ENCODE measurements at places on chromosomes 7 and 10. TPM values are rescaled to one million over a fixed set of nuclear protein-coding genes. Genes with fewer than 3 reads are reported as not detected.

Gene CTTNBP2
- not detected for total RNA-seq

Gene AVPI1
- 1.5 TPM for total RNA-seq

Gene TUBAL3
- total RNA-seq: not detected

Gene KCP
- total RNA-seq: not detected

Gene BTBD16
- total RNA-seq: not detected

Gene OPALIN
- total RNA-seq: not detected

Gene SH2B2
- total RNA-seq: 1.4 TPM

Gene GCK
- 3.3 TPM for total RNA-seq

Gene MYH16
- not detected for total RNA-seq

Gene OGDHL
- 0.12 TPM for total RNA-seq

Gene ASZ1
- total RNA-seq: not detected

Gene BEND7
- total RNA-seq: not detected

Gene RARRES2
- not detected for total RNA-seq

Gene PVRIG
- 22.8 TPM for total RNA-seq

Gene CFAP69
- 0.31 TPM for total RNA-seq

Gene ELFN1
- total RNA-seq: not detected

Gene PODXL
- 1.8 TPM for total RNA-seq

Gene PARP12
- 25.2 TPM for total RNA-seq

Gene LEP
- total RNA-seq: not detected

Gene UNCX
- not detected for total RNA-seq

Gene EPO
- not detected for total RNA-seq

Gene BTRC
- total RNA-seq: 10.9 TPM

Gene GPR15LG
- total RNA-seq: not detected

Gene FOXK1
- 35.4 TPM for total RNA-seq

Gene BLNK
- not detected for total RNA-seq

Gene NEURL1
- total RNA-seq: 1.3 TPM

Gene SDK1
- 2.0 TPM for total RNA-seq

Gene SPDYE1
- not detected for total RNA-seq

Gene FAM24B
- 8.1 TPM for total RNA-seq

Gene NPY4R2
- total RNA-seq: not detected

Gene TMEM184A
- total RNA-seq: not detected

Gene PRKRIP1
- 17.8 TPM for total RNA-seq

Gene GJC3
- 0.62 TPM for total RNA-seq

Gene RASA4
- 43.4 TPM for total RNA-seq

Gene SPDYE9
- not detected for total RNA-seq

Gene ETV1
- not detected for total RNA-seq

Gene TAS2R3
- total RNA-seq: 0.96 TPM

Gene NKX1-2
- total RNA-seq: not detected

Gene SPDYE2B
- 0.19 TPM for total RNA-seq

Gene MSMB
- not detected for total RNA-seq

Gene OR2A42
- total RNA-seq: not detected

Gene FAM237B
- not detected for total RNA-seq

Gene CALHM3
- total RNA-seq: not detected

Gene TAS2R4
- 0.40 TPM for total RNA-seq

Gene MYO1G
- 406 TPM for total RNA-seq

Gene TRIM50
- not detected for total RNA-seq

Gene ADAP1
- total RNA-seq: 8.0 TPM

Gene SHH
- total RNA-seq: not detected

Gene APBB1IP
- 29.4 TPM for total RNA-seq

Gene FAM25G
- total RNA-seq: not detected

Gene RNF148
- total RNA-seq: not detected

Gene CRTAC1
- total RNA-seq: not detected

Gene PON1
- not detected for total RNA-seq

Gene TMEM225B
- total RNA-seq: 0.98 TPM

Gene SPAM1
- not detected for total RNA-seq

Gene XRCC2
- 10.8 TPM for total RNA-seq

Gene LBX1
- not detected for total RNA-seq

Gene PRRT4
- total RNA-seq: not detected

Gene SEC61G
- total RNA-seq: 121 TPM

Measured in activated naive CD4-positive, alpha-beta T cell treated with anti-CD3 and anti-CD28 coated beads for 36 hours (primary cell).